Stimulated activated CD4-positive, alpha-beta T cell treated with anti-CD3 and anti-CD28 coated beads, Interleukin-12 subunit alpha, Interleukin-12 subunit beta, amount 100 ng/mL, for 24 hours (primary cell): ENCODE measurements at places on chromosomes 3 and 15.

DNA sequence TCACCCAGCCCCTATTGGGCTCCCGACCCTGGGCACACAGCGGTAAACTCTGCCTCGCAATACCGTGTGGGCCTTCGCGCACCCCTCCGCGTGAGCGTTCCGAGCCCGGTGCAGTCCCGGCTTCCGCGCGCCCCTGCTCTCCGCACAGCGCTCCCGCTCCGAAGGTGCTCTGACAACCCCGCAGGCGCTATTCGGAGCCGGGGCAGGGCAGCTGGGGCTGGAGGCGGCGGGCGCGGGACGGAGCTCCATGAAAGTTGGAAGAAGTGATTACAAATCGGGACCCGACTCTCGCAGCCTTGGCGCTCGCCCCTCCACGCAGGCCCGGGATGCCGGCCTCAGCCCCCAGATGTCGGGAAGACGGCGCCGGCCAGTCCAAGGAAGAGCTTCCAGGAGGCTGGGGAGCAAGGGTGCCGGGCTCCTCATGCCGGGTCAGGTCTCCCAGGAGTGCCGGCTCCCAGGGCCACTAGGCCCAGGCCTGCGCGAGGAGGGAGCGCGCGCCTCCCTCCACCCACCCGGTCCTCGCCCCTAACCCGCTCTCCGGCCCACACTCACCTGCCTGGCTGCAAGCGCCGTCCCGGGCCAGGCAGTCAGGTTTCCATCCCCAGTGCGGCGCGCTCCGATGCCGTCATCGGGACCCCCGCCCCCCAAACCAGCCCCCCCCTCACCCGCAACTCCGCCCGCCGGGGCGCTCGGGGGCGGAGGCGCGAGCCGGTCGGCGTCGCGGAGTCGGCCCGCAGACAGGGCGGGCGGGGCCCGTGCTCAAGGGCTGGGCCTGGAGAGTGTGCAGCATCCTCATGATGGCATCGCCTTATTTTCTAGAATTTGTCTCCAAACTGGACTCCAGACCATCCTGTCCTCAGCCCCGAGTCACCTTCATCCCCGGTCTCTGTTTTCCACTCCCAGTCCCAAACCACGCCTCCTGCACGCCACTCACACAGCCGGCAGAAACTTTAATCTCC, at the start of gene KIF7:
Gene KIF7, minus strand, starts transcription at position 621 of the 959 bp plus-strand sequence. CDS start 2,537 bp downstream, outside the sequence.
- no peak for DNase-seq

- no peak for DNase-seq
Observed at GRCh38 chr3:192825657-192826200, 91.9 kb downstream of the MB21D2 start.

- DNase-seq, result no peak
Observed at GRCh38 chr3:141802316-141803077, 39.3 kb downstream of the GRK7 start.

GRCh38 chr3:61839256-61839655, 277.9 kb downstream of the PTPRG start:
- no peak for DNase-seq

GRCh38 chr3:115697263-115698053, 74.1 kb downstream of the GAP43 start:
- DNase-seq, result no peak
